ENCODE measurements at places on chromosomes 5 and 9. TPM values are rescaled to one million over a fixed set of nuclear protein-coding genes. Genes with fewer than 3 reads are reported as not detected.

The ORM1 gene
- not detected for total RNA-seq

The PPP3R2 gene
- total RNA-seq: not detected

The CDC25C gene
- total RNA-seq: not detected

The ARHGEF37 gene
- total RNA-seq: 29.3 TPM
